Activated T-cell treated with anti-CD3 and anti-CD28 coated beads, Interleukin-2, amount 50 U/mL, for 72 hours (primary cell): ENCODE measurements at places on chromosomes 3 and 15. TPM values are rescaled to one million over a fixed set of nuclear protein-coding genes. Genes with fewer than 3 reads are reported as not detected.

A4GNT gene
- not detected for total RNA-seq

TFG gene
- 64.7 TPM for total RNA-seq

SERPINI2 gene
- not detected for total RNA-seq

IL12A gene
- not detected for total RNA-seq

ZNF385D gene
- total RNA-seq: not detected

RBM5 gene
- 172 TPM for total RNA-seq

LZTFL1 gene
- 4.9 TPM for total RNA-seq

TM4SF1 gene
- total RNA-seq: 0.23 TPM

TMC3 gene
- total RNA-seq: not detected

CHRFAM7A gene
- total RNA-seq: 1.9 TPM

ZKSCAN7 gene
- 4.9 TPM for total RNA-seq

CCR5 gene
- total RNA-seq: 1.4 TPM

NEO1 gene
- total RNA-seq: 8.1 TPM

GRK7 gene
- not detected for total RNA-seq

UMPS gene
- total RNA-seq: 38.9 TPM

PCBP4 gene
- 23.3 TPM for total RNA-seq

RAB6B gene
- total RNA-seq: 7.2 TPM

GATA2 gene
- 2.9 TPM for total RNA-seq

WNT7A gene
- total RNA-seq: not detected

SLC22A13 gene
- 1.0 TPM for total RNA-seq

LIPC gene
- 0.93 TPM for total RNA-seq

ENTPD3 gene
- total RNA-seq: not detected

CHD2 gene
- 208 TPM for total RNA-seq

ARHGAP11A gene
- total RNA-seq: 108 TPM

HACL1 gene
- total RNA-seq: 25.9 TPM

TRH gene
- total RNA-seq: not detected

CYP1A1 gene
- total RNA-seq: 5.4 TPM

TF gene
- 1.7 TPM for total RNA-seq

SLC9C1 gene
- not detected for total RNA-seq

RTP3 gene
- not detected for total RNA-seq

ISL2 gene
- 0.83 TPM for total RNA-seq

DLEC1 gene
- total RNA-seq: 0.81 TPM

LYSMD2 gene
- total RNA-seq: 22.8 TPM

ADAMTS17 gene
- total RNA-seq: 2.4 TPM

ARF4 gene
- 67.2 TPM for total RNA-seq

TGM5 gene
- not detected for total RNA-seq

LRTM1 gene
- total RNA-seq: not detected

TUSC7 gene
- not detected for total RNA-seq

SLC12A8 gene
- 2.2 TPM for total RNA-seq

CA12 gene
- 0.55 TPM for total RNA-seq

MESP1 gene
- total RNA-seq: 2.4 TPM

ONECUT1 gene
- total RNA-seq: not detected

CLRN1 gene
- not detected for total RNA-seq

KLHL24 gene
- total RNA-seq: 42.2 TPM

C3orf52 gene
- 4.1 TPM for total RNA-seq

TEX9 gene
- total RNA-seq: 2.6 TPM

ZNF501 gene
- total RNA-seq: 3.6 TPM

IMPG2 gene
- total RNA-seq: 0.82 TPM

GALNT15 gene
- total RNA-seq: not detected

SAXO2 gene
- 1.1 TPM for total RNA-seq

TAGLN3 gene
- total RNA-seq: 0.51 TPM

ASB14 gene
- not detected for total RNA-seq

USP50 gene
- not detected for total RNA-seq

ACAN gene
- total RNA-seq: not detected

SOX14 gene
- not detected for total RNA-seq

GPR171 gene
- total RNA-seq: 83.7 TPM
